ENCODE measurements at places on chromosomes 1 and 21.

- no peak for DNase-seq
These were observed 416.8 kb downstream of the NPHP4 start for GRCh38 chr1:5575396-5575940.

DNA sequence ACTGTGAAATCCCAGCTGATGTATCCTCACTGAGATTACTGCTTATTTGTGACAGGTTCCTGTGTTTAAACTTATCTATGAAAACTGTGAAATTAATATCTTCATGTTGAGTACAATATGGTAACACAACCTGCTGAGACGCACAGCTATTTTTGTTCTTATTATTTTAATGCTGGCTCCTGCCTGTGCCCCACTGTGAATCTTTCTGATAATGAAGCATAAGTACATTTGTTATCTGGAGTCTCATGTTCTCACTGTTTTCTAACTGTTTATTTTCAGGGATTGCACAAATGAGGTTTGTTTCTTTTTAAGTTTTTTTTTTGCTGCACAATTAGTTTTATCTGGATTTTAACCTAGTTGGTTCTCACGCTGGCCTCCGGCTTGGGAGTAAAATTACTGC is 39.9 kb upstream of the IFNAR2 start:
- DNase-seq = no peak

GRCh38 chr21:38140207-38140903 is 116.4 kb upstream of the KCNJ15 start:
- DNase-seq = no peak

DNA sequence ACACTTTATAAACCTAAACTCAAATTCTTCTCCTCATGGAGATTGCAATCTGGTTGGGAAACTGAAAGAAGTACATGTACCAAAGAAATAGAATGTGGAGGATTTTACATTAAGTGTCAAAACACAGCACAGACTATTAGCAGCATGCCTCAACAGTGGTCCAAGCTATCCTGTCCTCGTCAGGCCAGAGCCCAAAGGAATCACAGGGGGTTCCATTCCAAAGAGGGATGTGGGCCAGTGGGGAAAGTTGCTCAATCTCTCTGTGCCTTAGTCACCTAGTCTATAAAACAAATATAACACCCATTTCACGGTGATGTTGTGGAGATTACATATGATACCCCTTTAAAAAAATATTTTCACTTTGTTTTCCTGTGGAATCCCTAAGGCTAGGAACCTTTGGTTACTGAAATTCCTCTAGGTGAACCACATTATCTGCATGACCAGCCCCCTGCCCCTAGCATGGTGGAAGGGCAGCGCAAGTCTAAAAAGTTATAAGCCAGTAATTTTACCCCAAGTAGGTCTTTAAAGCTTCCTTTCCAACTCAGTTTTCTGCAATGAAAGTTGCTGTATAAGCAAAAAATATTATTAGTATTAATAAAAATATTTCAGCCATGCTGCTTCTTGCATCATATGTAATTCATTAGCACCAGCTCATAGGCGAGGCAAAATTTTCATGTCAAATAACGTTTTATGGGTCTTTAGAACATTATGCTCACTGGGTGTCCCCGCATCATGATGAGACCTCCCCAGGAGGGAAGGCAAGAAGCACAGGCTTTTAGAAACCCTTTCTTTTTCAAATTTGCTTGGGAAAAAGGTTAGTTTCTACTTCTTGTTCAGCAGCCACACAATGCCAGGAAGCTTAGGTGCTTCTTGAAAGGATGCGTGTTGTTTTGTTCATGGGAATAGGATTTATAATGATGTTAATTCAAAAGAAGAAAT is 548.8 kb upstream of the PKN2 start:
- DNase-seq = no peak

- DNase-seq = no peak
These were observed 6.1 kb downstream of the POMGNT1 start for GRCh38 chr1:46192171-46192570.

- DNase-seq = no peak
These were observed 111.9 kb downstream of the PTPN14 start for GRCh38 chr1:214439352-214440119.

- no peak for DNase-seq
These were observed 37.4 kb upstream of the HSD17B7 start for GRCh38 chr1:162753001-162753658.

DNA sequence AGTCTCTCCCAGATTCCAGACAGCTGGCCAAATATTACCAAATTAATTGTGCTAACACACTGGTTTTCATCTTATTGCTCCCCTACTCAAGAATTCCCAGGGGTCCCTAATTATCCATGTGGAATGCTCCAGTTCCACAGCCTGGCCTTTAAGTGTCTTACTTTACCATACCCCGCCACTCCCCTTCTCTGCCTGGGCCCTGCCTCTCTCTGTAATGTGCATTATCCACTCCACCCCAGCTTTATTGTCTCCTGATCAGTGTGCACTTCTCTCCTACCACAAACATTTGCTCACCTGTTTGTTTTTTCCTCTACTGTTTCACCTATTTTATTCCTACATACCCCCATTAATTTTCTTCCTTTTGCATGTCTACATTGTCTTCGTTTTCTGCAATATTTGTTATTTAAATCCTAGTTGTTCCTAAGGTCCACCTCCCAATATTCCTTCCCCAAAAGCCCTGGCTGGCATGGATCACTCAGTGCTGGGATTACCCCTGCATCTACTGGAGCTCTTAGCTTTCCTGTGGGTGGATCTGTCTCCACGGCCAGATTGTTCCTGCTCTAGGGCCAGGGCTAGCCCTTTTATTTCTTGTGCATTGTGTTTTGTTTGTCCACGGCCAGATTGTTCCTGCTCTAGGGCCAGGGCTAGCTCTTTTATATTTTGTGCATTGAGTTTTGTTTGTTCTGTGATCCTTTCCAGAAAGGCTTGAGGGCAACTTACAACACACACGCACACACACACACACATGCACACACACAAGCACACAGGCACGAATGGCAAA is 33.4 kb upstream of the ATP1B1 start:
- no peak for DNase-seq

DNA sequence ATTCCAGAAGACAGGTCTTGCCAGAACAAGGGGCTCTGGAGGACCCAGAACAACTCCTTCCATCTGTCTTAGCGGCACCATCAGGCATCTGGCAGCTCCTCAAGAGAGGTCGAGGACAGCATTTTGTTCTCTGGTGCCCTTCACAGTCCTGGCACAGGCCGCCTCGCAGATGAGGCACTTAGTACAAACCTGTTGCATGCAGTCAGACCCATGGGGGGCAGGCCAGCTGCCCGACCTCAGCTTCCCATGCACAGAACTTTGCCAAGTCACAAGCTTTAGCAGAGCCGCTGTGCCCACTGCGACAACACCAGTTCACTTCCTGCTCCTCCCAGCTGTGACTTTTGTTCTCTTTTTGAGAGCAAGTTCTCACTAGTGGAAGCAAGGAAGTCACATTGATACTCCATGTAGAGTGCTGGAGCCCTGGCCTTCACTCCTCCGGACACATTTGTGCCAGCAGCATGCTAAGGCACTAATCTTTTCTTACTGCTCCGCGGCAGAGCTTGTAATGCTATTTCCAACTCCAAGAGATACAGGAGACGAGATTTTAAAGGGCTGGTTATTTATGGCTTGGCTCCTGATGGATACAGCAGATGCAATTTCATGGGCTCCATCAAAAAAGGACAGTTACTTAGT is 44.6 kb downstream of the HMGB4 start:
- DNase-seq = no peak

DNA sequence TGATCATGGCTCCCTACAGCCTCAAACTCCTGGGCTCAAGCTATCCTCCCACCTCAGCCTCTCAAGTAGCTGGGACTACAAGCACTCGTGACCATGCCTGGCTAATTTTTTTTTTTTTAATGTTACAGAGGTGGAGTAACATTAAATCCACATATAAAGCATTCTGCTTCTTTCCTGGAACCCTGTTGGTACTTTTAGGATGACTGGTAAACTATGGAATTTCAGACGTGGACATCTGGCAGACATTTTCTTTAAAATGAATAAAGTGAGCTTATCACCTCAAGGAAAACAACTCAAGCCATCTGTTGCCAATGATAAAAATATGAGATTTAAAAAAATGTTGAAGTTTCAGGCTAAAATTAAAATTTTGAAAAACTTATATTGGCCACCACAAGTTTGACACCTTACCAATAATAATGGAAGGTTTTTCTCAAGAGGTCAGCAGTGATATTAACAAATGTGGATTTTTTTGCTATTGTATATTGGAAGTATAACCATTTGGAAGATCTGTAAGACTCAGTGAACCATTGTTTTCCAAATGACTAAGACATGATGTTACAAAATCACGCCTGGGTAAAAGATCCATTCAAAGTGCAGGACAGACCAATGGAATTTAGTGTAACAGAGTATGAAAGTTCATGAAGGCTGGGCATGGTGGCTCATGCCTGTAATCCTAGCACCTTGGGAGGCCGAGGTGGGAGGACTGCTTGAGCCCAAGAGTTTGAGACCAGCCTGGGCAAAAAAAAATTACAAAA is 52.7 kb upstream of the EIF4G3 start:
- DNase-seq = no peak

DNA sequence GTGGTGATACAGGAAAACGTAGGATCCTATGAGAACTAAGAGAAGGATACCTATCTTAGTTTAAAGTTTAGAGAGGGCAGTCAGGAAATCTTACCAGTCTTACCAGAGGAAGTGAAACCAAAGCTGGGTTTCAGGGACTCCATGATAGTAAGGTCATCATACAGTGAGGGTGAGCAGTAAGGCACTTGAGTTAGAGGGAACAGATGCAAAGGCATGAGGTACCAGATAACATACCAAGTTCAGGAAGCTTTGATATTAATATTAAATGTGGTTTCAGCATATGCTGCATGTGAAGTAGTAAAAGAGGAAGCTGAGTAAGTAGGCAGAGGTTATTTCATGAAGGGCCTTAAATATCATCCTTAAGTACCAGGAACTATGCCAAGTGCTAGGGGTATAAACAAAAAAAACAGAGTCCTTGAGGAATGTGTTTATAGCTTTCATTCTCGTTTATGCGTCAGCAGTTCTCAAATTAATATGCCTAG is 16.9 kb downstream of the ATG4C start:
- no peak for DNase-seq

DNA sequence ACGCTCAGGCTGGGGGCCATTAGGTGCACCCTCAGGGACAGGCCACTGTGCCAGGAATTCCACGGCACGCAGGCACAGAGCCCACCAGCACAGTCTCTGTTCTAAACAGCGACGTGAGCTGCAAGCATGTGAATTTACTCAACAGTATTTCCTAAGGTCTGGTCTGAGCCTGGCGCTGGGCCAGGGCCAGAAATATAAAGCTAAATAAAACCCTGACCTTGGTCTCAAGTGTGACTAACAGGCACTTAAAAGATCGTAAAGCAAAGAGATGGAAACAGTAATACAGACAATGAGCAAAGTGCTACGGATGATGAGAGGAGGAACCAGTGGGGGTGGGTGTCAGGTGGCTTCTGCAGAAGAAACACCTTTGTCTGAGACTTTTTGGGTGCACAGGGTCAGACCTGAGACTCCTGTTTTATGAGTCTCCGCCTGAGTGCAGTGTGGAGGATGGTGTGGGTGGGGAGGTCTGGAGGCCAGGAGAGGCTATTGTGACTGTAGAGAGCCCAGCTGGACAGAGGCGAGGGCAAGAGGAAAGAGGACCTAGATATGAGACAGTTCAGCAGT is 53.4 kb upstream of the EDN2 start:
- DNase-seq = no peak

DNA sequence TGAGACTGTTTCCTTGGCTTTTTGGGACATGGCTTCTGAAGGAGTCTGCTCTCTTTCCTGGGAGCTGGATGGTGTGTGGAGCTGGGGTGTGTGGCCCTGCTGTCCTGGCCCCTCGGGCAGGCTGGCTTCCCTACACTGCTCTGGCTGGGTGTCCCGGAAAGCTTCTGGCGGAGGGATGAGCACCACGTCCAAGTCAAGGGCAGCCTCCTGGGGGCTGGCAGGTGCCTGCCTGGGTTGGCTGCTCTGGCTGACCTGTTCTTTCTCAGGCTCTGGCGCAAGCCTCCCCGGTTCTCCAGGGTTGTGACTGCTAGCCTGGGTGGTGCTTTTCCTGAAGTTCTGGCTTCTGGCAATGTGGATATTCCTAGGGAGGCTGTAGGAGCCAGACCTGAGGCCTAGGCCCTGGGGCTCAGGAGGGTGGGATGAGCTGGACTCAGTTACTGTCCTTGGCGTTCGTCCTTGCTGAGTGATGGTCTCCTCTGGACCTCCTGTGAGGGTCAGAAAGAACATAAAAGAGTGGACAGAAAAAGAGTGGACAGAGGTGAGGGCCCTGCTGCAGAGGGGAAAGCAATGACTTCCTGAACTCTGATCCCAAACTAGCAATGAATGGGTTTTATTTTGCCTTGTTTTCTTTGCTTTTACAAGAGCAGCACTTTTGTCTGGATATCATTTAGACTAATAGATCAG is 9.4 kb downstream of the C1orf116 start:
- DNase-seq = no peak

DNA sequence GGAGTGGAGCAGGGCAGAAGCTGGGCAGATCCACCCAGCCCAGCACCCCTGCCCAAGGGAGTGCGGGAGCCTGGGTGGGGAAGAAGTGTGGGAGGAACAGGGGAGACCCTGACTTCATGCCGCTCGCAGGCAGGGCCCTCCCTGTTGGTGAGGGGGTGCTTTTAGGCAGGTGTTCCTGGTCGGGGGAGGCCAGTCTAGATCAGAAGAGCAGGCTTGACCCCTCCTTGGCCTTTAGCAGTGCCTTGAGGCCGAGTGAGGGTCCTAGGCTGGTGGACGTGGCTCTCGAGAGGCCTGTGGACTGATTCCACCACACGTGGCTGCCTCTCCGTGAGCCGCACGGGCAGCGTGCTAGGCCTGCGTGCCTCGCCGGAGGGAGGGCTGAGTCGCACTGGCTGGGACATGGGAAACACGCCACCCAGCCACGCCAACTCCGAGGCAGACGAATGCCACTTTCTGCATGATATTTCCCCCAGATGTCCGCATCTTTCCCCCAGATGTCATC is 19.4 kb upstream of the COL18A1 start:
- no peak for DNase-seq

DNA sequence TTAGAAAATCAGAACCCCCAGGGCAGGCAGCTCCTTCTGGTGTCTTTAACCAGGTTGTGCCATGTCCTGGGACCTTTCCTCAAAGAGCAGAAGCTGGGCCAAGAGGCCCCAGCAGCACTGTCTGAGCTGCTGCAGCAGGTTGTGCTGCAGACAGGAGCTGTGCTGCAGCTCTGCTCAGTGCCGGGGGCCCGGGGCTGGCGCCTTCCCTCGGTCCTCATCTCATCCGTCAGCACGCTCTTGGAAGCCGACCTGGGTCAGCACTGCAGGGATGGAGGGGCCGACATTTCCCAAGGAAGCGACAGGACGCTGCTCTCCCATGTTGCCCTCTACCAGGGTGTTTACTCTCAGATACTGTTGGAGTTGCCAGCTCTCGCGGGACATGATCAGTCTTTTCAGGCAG is 11.7 kb downstream of the URB2 start:
- DNase-seq = no peak

DNA sequence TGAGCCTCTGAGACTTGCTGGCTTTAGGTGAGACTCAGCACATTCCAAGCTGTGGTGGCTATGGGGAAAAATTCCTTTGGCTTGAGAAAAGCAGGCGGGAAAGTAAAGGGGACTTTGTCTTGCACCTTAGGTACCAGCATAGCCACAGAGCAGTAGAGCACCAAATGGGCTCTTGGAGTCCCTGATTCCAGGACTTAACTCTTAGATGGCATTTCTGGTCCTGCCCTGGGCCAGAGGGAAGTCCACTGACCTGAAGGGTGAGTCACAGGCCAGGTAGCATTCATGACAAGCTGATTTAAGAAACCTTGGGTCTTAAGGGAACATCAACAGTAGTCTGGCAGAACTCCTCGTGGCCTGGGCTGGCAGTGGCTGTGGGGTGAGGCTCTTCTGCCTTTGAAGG is 344.7 kb downstream of the DUSP10 start:
- no peak for DNase-seq

GRCh38 chr1:169115891-169116585 is 9.5 kb downstream of the ATP1B1 start:
- no peak for DNase-seq

All from stimulated activated CD8-positive, alpha-beta memory T cell treated with anti-CD3 and anti-CD28 coated beads, Interleukin-4, amount 100 ng/mL, for 24 hours (primary cell).